ENCODE measurements at places on chromosomes 7 and 10.

DNA sequence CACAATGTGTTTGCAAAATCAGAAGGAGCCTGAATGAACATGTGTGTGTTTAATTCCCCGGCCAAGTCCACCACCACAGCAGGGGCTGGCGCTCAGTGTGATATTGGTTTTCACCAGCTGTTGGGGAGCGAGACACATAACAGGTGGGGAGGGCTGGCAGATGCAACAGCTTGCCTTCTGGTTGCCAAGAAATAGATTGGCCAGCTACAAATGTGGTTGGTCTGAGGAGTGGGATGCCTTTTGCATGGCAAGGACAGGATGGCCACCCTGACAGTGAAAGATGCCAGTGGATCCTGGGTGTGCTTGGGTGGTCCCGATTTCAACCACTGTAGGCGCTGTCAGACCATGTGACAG is 292.5 kb upstream of the FZD8 start:
- no peak for DNase-seq

- DNase-seq: no peak
Observed at GRCh38 chr10:93458821-93459257, 23.3 kb downstream of the MYOF start.

- no peak for DNase-seq
Observed at GRCh38 chr10:104336821-104337467, 1.3 kb downstream of the ITPRIP start.

DNA sequence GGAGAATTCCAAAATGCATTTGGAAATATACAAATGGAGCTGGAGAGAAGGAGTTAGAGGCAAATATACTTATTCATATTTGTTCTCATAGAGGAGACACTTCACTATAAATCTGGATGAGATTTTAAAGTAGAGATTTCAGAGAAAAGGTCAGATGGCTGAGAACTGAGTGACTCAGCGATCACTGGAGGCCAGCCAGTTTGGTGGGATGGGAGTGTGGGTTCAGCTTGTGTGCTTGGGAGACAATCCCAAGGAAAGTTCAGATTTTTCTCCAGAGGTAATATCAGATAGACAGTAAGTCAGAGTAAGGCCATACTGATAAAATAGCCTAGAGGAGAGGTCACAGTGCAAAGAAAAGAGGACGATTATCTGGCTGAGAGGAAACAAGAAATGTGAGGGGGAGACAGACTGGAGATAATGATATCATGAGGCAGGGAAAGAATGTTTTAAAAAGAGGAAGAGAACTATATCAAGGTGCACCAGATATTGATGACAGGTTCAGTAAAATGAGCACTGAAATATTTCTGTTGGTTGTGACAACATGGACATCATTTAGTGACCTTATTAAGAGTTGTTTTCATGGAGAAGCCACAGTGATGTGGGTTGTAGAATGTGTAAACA is 67.0 kb downstream of the MDFIC start:
- no peak for DNase-seq

Measured in activated T-cell treated with anti-CD3 and anti-CD28 coated beads for 4 hours (primary cell).